CD4-positive, alpha-beta T cell treated with Interleukin-4 for 4 hours (primary cell): ENCODE measurements at places on chromosomes 12 and 14.
A peak's percentile ranks its signal among the peaks of the same experiment; 100 is the strongest.

GRCh38 chr12:12350868-12351463 is 924 bp upstream of the MANSC1 start:
- no peak for DNase-seq

- no peak for DNase-seq
Observed at GRCh38 chr14:79438696-79439342, 772.5 kb downstream of the DIO2 start.

DNA sequence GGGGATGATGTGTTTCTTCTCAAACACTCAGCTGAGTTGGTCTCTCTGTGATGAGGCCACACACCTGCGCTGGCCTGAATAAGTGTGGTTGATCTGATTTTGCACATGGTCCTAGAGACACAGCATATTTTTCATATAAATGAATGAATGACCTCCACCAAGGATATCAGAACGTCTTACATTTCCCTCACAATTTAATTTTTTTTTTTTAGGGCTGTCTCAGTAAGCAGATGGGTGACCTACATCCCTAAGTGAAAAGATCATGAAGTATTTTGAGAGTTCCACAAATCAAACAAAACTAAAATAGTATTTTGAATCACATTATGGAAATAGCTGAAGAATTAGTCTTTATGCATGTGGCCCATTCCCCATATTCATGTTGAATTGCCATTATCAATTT is 333.7 kb upstream of the TMTC1 start:
- DNase-seq, result no peak

DNA sequence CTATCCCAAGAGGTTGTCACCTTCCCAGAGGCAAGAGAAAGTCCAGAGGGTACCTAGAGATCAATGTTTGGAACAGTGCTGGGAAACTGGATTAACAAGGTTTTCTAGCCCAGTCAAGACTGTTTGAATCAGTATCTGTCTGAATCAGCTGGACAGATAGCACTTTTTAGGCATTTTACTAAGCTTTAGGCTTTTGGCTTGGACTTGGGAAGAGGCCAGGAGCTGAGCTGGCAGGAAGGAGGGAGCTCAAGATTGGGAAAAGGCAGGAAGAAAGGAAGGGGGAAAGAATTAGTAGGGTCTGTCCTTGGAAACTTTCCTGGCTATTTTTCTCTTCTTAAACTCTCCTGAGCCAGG is 8.3 kb downstream of the IKZF4 start:
- DNase-seq, result no peak

GRCh38 chr14:103710771-103711377 is 4.4 kb downstream of the XRCC3 start:
- no peak for DNase-seq

DNA sequence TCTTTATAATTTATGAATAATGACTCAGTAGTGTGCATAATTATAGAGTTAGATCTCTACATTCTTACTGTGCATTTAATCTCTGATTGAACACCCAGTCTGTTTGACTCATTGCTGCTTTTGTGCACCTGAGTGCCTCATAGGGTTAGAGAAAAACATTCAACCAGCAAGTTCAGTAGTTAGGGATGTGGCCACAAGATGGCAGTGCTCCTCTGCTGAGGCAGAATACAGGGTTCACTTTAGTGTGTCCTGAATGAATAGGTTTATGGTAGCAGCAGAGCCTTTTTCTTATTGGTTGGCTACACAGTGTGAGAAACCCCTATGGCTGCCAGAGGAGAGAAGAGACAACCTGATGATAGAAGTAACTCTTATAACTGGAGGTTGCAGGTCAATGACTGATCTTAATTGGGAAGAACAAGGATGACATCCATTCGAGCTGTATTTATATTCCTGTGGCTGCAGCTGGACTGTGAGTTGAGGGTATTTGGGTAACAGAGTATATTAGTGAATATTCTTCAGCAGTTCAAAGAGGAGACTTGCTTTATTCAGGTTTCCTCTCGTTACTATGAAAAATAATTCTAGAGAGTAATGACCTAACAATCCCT is 194.9 kb upstream of the OR4E1 start:
- peak; percentile 87 for DNase-seq

GRCh38 chr12:1613860-1614259 is 15.2 kb upstream of the WNT5B start:
- no peak for DNase-seq

GRCh38 chr14:70904373-70904772 is 2.9 kb upstream of the PCNX1 start:
- DNase-seq, result no peak

GRCh38 chr12:16788506-16789203 is 182.7 kb upstream of the LMO3 start:
- DNase-seq, result no peak

GRCh38 chr14:41773536-41774279 is 167.0 kb downstream of the LRFN5 start:
- DNase-seq, result no peak

- DNase-seq, result no peak
Observed at GRCh38 chr14:51676549-51676948, 24.8 kb downstream of the FRMD6 start.

- no peak for DNase-seq
Observed at GRCh38 chr14:74848768-74849167, 27.2 kb downstream of the PROX2 start.

DNA sequence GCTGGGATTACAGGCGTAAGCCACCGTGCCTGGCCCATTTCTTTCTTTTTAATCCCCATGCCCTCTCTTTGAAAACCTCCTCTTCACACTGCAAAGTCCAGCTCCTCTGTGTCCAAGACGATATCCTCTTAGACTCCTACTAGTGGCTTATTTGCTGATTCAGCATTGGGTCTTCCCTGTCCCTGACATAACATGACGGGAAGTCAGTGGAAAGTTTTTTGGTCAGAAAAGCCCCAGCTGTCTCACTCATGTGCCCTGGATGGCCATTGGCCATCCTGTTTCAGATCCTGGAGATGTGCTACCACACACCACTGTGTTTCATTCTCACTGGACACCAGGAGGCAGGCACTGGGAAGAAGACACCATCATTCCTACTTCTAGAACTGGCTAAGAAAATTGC is 102.6 kb upstream of the MED13L start:
- no peak for DNase-seq

DNA sequence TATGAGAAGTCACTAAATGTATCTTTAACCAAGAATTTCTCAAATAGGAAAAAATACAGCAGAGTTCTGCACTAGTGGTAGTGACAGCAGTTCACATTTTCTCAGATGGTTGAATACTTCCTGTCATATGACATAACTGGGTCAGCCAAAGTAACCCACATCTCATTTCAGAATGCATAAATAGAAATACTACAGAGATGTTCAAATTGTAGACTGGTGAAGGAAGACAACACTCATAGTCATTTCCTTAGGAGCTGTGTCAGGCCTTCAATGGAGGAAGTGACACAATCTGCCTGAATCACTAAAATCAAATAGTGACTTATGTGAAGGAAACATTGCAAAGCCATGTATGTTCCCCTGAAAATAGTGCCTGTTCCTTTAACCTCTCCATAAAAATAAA is 32.4 kb downstream of the FERMT2 start:
- DNase-seq, result peak; percentile 77

- DNase-seq, result no peak
Observed at GRCh38 chr14:55733599-55733998, 153.6 kb downstream of the KTN1 start.

DNA sequence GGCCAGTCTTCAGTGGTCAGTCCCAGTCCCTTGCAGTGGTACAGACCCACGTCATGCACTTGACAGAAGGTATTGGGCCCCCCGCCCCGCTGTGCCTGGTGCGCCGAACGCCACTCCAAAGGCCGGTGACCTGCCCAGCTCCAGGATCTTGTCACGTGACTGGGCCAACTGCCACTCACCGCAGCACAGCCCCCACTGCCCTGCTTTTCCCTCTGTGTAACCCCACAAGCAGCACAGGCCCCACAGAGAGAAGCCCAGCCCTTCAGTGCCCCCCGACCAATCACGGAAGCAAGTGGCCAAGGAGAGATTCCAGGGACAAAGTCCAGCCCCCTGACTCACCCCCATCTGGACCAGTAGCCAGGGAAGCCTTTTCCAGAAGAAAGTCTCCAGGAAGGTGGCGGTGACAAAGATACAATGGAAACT is 498 bp downstream of the GPR132 start:
- DNase-seq, result peak; percentile 42

GRCh38 chr12:100199023-100199346 is 1.6 kb upstream of the ACTR6 start:
- no peak for DNase-seq

GRCh38 chr14:22428700-22429291 is 160.2 kb downstream of the DAD1 start:
- DNase-seq, result no peak

DNA sequence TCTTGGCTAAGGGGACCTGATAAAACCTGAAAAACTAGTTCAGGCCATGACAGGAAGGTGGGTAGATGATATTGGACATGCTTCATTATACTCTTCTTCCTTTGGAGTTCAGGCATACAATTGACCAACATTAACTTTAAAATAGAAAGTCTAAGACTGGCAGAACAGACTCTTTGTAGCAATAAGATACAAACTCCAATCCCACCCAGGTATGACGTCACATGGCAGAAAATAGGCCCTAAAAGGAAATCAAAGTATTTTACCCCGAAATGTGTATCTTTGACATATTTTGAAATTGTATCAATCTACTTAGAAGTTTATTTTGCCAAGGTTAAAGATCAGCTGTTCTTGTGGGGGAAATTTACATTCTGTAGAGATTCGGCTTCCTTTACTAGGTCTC is 198.1 kb upstream of the LRIG3 start:
- DNase-seq, result no peak

DNA sequence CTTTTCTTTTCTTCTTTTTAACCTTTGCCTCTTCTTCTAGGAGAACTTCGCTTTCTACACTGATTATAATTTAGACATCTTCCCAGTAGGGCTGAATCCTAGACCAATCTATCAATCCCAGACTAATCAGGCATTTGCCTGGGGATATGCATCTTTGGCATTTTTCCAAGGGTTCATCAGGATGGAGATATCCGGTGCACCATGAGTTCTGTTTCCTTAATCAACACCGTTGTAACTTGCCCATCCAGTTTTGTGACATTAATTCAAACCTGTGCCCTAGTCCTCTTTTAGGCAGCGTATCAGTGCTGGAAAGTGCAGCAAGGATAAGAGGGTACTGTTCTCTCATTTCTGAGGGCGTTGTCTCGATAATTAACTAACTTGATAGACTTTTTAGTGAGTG is 617 bp upstream of the MGP start:
- no peak for DNase-seq

GRCh38 chr14:20857630-20858261 is 33.4 kb upstream of the RNASE3 start:
- DNase-seq, result peak; percentile 62

DNA sequence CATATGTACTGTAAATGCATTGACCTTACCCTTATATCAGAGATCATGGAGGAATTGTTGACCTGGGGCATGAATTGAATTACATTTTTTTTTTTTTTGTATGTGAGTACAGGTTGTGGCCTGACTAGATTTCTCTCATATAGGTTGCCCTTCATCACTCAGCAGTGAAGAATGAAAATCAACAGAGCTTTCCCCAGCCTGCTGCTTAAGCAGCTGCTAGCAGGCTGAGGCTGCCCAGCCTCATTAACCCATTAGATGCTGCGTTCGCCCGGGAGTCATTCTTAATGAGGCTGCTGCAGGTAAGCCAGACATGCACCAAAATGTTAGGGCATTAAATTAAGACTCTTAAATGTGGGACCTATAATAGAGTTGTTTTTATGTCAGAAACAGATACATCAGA is 236.0 kb downstream of the ETNK1 start:
- DNase-seq, result no peak

DNA sequence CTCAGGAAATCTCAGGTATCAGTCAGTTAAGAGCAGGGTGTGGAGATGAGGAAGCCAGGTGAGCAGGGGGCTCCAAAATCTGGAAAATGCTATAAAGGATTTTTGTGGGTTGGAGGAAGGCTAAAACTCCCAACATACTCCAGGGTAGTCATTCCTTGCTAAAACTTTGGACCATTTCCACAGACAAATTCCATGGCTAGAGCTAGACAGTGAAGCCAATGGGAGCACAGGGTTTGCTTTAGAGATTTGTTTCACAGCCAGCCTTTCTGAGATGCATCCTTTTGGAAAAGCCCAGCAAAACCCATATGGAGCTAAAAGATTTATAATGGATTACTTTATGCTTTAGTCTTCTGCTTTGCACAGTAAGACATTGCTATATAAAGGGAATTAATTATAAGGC is 146.5 kb downstream of the SAMD4A start:
- DNase-seq, result no peak

DNA sequence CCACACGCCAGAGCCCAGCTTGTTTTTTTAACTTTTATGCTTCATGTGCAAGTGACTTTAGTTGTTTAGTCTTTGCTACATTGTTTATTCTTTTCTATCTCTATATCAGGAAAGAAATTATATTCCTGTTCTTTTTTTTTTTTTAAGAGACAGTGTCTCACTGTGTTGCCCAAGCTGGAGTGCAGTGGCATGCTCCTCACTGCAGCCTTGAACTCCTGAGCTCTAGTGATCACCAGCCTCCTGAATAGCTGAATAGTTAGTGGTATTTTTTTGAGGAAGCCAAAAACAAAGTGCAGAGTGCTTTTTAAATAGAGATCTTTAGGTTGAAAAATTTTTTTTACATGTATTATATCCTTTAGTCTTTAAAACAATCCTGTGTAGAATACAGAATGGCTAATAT is 58.2 kb downstream of the ETNK1 start:
- DNase-seq, result no peak

DNA sequence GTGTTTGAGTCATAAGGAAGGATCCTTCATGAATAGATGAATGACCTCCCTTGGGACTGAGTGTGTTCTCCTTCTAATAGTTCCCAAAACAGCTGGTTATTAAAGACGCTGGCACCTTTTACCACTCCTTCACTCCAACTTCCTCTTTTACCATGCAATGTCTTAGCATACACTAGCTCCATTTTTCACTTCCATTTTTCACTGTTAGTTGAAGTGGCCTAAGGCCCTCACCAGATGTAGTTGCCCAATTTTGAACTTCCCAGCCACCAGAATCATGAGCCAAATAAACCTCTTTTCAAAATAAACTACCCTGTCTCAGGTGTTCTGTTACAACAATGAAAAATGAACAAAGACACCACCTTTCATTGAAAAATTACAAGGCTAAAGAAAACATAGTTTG is 64.7 kb downstream of the GPR65 start:
- no peak for DNase-seq

GRCh38 chr14:31556191-31556590 is 5.0 kb upstream of the NUBPL start:
- DNase-seq, result no peak

DNA sequence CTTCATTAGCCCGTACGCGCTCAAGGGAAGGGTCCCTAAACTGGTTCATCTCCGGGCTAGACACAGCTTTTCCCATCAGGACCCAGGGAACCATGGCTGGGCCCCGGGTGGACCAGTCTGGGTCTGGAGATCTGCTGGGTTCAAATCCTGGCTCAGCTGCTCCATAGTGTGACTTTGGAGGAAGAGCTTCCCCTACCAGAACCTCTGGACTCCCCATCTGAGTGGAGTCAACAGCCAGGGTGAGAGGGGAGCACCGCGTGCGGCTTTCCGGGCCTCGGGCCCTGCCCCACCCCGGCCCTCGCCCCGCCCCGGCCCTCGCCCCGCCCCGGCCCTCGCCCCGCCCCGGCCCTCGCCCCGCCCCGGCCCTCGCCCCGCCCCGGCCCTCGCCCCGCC is 41.2 kb downstream of the BEGAIN start:
- peak; percentile 17 for DNase-seq
